AG08395 (cell line): ENCODE measurements at places on chromosomes 6 and 20.

- no peak for DNase-seq
These were observed 77.1 kb downstream of the CBFA2T2 start for GRCh38 chr20:33566781-33567603.

DNA sequence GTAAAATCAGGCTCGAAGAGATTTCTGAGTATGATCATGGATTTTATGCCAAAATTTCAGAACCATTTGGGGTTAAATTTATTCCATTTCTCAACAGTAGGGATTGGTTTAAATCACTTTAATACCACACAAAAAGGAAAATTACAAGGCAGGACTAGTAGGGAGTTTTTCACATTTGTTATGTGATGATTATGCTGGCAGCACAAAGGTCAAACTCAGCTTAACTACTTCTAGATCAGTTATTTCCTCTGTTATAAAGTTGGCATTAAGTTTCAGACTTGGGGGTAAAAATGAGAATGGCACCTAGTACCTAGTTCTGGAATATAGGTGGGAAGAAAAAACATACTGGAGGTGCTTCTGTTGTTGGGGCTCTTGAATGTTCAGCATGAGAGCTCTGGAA, 39.5 kb downstream of the PHF3 start:
- no peak for DNase-seq

GRCh38 chr6:15780437-15780836, 117.6 kb upstream of the DTNBP1 start:
- no peak for DNase-seq

GRCh38 chr6:4311976-4312860, 176.8 kb upstream of the ECI2 start:
- DNase-seq, result no peak
